ENCODE measurements at places on chromosomes 12 and 14.

GRCh38 chr12:76274420-76275083 is 73.7 kb downstream of the BBS10 start:
- no peak for DNase-seq

GRCh38 chr12:6538420-6539313 is 4.3 kb downstream of the GAPDH start:
- no peak for DNase-seq

DNA sequence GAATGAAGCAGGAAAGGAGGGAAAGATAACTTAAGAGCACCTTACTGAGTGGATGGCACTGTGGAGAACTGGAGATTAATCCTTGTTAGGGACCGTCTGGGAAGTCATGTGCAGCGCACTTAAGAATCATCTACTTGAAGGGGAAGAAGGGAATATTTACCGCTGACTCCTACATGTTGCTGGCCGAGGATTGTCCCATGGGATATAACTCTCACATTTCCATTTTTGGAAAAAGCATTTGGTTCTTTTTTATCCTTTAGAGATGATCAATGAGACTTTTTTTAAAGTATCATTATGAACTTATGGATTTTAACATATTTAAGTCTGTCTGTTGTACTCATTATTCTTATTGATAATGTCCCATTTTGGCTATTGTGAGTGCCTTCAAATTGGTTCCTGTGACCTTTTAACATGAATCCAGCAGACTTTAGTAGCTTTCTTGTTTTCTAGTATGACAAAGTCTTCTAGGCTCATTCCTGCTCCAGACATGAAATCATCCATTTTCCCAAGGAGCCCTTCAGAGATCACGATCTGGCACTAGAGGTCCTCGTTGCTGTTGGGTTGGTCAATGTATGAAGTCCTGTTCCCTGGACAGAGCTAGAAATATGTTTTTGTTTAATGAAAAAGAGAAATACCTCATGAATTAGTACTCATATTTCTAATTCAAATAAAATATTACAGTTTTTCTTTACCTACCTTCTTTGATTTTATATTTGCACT is 20.2 kb upstream of the FAM234B start:
- DNase-seq, result no peak

- peak; percentile 26 for DNase-seq
Observed at GRCh38 chr12:11862798-11863197, 207.9 kb upstream of the BCL2L14 start.

DNA sequence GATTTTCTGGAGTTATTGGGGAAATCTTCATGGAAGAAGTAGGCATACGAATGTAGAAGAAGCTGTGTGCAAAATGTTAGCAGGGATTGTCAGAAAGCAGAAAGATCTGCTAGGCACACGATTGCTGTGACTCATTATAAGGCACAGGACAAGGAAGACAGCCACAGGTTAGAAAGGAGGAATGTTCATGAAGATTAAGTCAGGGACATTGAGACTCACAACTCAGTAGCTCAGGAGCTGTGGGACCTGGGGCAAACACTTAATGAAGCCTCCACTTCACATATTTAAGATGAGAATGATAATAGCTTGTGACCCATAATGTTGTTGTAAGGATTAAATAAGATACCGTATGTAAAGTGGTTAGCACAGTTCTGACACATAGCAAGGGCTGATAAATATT is 26.6 kb upstream of the RTRAF start:
- no peak for DNase-seq

DNA sequence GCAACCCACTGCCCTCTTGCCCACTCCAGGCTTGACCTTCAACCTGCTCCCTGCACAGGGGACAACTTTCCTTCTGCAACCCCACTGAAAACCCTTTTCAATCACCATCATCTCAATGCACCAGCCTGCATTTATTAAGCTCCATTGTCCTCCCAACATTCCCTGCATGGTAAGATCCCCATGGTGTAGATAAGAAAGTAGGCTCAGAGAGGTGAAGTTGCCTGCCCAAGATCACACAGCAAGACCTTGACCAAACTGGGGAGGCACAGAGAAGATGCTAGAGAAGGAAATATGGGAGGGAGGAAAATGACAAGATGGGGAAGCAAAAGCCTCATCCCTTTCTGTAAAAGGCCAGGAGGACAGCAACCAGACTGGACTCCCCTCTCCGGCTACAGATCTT is 9.8 kb downstream of the MSI1 start:
- no peak for DNase-seq

- no peak for DNase-seq
Observed at GRCh38 chr12:27508736-27509431, 15.1 kb upstream of the PPFIBP1 start.

DNA sequence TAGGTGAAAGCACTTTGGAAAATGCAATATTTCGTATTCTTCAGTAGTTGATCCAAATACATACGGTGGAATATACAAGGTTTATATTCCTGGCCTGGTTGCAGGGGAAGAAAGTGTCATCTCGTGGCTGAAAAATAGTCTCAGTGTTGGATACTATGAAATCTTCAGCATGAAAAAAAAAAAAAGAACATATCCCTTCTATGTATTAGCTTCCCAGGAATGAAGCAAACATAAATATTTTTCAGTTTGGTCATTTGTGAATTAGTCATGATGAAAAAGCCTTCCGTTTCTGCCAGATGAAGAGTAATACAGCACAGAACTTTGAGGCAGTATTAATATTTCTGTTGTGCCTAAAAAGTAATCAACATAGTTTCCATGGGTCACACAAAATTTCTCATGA is 36.7 kb downstream of the FLRT2 start:
- DNase-seq, result peak; percentile 55

GRCh38 chr14:39145266-39145966 is 24.7 kb downstream of the TRAPPC6B start:
- DNase-seq, result no peak

DNA sequence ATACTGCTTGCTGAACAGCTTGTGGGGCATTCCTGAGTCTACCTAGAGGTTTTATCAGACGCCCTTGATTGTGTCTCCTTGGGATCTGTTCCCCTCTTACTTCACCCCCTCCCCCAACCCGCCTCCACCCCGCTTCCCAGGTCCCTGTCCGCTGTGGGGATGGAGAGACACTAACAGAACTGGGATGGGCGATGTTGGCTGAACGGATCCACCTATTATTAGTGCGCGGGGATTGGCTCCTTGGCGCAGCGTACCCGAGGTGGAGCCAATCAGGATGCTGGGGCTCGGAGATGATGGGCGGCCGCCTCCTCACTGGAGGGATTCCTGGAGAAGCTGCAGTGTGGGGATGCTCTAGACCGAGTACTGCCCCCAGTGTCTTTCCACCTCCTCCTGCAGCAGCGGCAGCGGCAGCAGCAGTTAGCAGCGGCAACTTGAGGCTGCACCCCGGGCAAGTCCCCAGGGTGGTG is at the start of gene SYT1:
TSS of gene SYT1 (plus strand) at position 372 of the 467 bp plus-strand sequence.
- no peak for DNase-seq

- no peak for DNase-seq
Observed at GRCh38 chr12:75893765-75894164, 137.8 kb downstream of the PHLDA1 start.

GRCh38 chr14:90645842-90646443 is 170.3 kb downstream of the TTC7B start:
- peak; percentile 57 for DNase-seq

- no peak for DNase-seq
Observed at GRCh38 chr12:128421375-128421774, 154.4 kb downstream of the TMEM132C start.

DNA sequence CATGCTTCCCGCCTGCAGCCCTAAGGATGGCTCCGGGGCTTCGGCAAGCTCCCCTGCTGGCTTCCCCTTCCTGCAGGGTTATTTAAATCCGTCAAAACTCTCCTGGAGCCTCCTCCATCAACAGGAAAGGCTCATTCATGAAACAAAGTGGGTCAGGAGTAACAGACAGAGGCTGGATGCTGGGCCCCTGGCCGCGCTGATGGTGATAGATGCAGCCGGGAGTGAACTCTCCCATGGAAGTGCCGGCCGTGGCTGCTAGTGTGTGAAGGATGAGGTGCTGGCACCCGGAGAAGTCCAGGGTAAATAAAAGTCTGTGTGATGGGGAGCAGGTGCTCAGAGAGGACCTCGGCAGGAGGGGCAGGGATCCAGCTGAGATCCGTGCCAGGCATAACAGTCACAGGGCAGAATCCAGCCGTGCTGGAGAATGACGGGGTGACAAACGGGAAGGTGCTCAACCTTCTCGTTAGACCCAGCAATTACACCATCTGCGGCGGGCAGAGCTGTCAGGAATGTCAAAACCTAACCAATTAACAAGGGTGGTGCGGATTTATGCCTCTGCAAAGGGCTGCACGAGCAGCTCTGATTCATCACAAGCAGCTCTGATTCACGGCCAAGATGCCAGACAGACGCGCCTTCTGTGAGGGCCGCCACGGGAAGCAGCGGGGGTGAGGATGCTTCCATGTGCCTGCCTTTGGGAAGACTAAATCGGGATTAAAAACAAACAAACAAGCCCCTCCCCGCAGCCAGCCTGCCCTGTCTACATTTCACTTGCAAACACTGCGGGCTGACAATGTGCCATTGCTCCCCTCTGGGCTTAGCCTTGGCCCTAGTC is 55.6 kb downstream of the SYNE3 start:
- no peak for DNase-seq

GRCh38 chr12:57133013-57133569 is 4.8 kb downstream of the LRP1 start:
- DNase-seq, result no peak

DNA sequence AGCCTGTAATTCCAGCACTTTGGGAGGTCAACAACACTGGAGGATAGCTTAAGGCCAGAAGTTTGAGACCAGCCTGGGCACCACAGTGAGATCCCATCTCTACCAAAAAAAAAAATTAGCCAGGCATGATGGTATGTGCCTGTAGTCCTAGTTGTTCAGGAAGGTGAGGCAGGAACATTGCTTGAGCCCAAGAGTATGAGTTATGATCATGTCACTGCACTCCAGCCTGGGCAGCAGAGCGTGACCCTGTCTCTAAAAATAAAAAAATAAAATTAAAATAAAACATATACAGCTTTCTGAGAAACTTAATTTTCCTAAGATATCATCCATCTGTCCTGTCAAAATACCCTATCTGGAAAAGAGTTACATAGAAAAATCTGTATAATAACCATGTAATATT is 38.9 kb downstream of the EML5 start:
- DNase-seq, result no peak

GRCh38 chr14:51328772-51329353 is 88.8 kb downstream of the TMX1 start:
- no peak for DNase-seq

DNA sequence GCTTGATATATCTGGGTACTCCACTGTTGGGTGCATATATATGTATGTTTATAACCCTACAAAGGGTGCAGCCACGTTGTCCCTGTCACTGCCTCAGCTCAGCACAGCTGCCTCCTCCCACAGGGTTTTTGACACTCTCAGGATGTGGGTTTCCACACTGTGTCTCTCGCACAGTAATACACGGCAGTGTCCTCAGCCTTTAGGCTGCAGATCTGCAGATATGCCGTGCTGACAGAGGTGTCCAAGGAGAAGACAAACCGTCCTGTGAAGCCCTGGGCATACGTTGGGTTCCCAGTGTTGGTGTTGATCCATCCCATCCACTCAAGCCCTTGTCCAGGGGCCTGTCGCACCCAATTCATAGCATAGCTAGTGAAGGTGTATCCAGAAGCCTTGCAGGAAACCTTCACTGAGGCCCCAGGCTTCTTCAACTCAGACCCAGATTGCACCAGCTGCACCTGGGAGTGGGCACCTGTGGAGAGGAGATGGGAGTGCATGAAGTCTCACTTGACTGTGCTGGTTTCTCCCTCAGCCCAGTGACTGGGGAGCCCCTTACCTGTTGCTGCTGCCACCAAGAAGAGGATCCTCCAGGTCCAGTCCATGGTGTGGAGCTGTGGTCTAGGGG is 498.7 kb downstream of the TMEM121 start:
- no peak for DNase-seq

GRCh38 chr12:130398100-130398848 is 60.6 kb downstream of the PIWIL1 start:
- DNase-seq, result no peak

DNA sequence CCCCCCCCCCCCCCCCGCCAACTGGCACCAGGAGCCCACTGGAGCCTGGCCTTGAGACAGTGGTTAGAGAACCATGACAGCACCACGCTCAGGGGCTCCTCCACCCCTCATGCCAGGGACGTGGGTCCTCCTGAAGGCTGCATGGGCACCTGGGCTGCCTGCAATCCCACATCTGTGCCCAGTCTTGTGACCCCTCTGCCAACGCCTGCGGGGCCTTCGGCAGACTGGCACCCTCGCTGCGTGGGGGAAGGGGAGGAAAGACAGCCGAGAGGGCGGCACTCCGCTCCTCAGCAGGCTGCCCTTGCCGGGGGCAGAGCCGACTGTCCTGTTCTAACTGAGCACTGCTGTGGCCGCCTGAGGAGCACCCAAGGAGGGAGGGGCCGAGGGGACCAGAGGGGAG is 6.0 kb downstream of the LRTM2 start:
- no peak for DNase-seq

- no peak for DNase-seq
Observed at GRCh38 chr12:64091186-64091585, 130.9 kb downstream of the KICS2 start.

- DNase-seq, result no peak
Observed at GRCh38 chr12:93778306-93778705, 101.1 kb downstream of the CRADD start.

GRCh38 chr12:93317227-93317626 is 60.5 kb upstream of the NUDT4 start:
- no peak for DNase-seq

- peak; percentile 44 for DNase-seq
Observed at GRCh38 chr14:71380271-71380670, 473.0 kb downstream of the PCNX1 start.

DNA sequence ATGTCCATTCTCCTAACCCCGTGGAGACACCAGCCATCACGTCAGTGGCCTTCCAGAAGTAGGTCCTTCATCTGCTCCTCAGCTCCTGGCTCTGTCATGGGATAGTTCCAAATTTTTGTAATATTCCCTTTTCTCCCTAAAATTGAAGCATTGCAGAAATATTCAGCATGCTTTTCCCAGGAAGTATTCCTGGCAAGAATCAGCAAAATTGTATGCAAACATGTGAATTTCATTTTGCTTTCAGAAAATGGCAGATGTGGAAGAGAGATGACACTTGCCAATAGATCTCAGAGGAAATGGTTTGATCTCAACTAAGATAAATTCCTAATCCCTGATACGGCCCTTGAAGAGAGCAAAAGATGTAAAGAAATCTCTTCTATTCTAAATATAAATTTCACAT is 298.9 kb downstream of the ITPR2 start:
- DNase-seq, result no peak

GRCh38 chr12:54561164-54561563 is 11.8 kb downstream of the PDE1B start:
- no peak for DNase-seq

DNA sequence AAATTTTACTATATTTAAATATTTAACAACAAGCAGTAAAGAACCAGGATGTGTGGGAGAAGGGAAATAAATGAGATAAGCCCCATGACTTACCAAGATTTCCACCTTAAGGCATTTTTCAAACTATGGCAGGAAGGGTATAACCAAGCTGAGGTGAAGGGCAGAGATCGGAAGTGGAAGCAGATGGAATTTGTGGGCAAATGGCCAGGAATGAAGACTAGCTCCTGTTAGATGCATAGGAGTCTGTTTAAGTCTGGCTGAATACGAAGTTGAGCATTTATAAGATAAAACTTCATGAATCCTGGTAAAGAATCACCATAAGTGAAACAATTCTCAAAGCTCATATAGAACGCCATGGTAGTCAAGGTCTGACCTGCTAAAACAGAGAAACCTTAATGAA is 163.5 kb downstream of the DIO2 start:
- no peak for DNase-seq

GRCh38 chr12:48004053-48004941 is at the start of gene COL2A1:
Gene COL2A1, minus strand, starts transcription at chr12:48004476. Its CDS starts 155 bp downstream, at chr12:48004321.
- DNase-seq, result no peak
